ENCODE measurements at places on chromosomes 6 and 20.

- no peak for DNase-seq
These were observed 153.8 kb downstream of the INSM1 start for GRCh38 chr20:20521736-20522135.

DNA sequence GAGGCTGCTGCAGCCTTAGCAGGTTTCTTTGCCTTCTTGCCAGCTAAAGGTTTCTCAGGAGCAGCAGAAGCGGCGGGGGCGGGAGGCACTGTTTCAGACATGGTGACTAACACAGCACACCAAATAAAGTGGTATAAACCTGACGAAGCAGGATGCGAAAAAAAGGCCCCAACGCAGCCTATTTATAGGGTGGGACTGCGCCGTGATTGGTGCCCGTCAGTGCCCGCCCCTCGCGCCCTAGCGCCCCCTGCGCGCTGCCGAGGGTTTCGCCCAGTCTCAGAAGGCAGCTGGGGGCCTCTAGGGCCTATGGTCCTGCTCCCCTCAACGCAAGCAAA is 55.0 kb downstream of the TRIM38 start:
- DNase-seq, result no peak

DNA sequence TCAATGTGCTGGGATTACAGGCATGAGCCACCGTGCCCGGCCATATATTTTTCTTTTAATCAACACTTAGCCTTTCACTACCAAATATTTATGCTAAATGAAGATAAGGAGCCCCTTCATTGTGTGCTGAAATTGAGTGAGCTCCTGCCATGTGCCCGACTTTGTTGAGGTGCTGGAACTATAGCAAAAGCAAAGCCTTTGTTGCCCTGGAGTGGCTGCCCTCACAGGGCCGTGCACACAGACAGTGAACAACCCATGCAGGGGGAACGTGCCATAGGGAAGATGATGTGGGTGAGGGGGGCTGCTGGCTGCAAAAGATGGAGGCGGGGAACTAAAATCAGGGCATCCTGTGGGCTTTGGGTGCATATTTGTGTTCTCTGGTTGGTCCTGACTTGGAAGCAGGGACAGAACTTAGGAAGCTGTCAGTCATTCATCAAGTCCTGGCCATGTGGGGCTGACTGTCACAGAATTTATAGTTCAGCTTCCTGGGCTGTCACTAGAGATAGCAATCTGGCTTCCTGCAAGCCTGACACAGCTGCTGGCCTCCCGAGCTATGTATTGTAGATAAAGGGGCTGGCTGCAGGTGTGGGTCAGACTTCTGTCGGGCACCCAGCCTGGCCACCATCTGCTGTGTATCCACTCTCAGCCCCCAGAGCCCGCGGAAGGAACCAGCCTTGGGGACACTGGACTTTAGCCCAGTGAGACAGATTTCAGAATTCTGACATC is 56.8 kb upstream of the MPC1 start:
- no peak for DNase-seq

DNA sequence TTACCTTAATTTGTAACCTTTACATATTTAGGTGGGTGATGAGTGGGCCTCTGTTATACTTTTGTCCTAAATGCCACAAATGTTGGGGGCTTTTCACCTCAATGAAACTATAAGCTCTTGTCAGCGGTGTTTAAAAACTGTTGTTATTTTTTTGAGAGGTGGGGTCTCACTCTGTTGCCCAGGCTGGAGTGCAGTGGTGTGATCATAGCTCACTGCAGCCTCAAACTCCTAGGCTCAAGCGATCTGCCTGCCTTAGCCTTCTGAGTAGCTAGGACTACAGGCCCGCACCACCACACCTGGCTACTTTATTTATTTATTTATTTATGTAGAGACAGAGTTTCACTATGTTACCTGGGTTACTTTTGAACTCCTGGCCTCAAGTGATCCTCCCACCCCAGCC is 66.7 kb downstream of the ZDHHC14 start:
- no peak for DNase-seq

DNA sequence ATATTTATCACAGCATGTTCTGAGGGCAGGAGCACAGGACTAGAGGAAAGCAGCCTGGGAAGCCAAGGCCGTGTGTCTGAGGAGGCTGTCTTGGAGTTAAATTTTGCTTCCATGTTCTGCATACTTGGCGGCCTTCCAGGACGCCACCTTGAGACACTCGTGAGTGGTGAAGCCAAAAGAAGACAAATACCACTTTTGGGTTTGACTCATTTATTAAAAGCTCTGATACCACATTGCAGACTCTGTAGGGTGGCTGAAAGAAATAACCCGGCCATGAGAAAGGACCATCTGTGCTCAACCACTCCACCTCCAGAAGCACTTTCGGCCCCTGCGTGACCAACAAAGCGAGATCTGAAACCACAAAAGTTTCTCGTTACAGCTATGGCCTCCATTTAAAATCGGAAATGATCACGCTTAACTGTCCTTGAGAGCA is 120.0 kb downstream of the TMEM242 start:
- no peak for DNase-seq

- DNase-seq, result no peak
These were observed 1050.0 kb downstream of the EPHA7 start for GRCh38 chr6:92369309-92369708.

DNA sequence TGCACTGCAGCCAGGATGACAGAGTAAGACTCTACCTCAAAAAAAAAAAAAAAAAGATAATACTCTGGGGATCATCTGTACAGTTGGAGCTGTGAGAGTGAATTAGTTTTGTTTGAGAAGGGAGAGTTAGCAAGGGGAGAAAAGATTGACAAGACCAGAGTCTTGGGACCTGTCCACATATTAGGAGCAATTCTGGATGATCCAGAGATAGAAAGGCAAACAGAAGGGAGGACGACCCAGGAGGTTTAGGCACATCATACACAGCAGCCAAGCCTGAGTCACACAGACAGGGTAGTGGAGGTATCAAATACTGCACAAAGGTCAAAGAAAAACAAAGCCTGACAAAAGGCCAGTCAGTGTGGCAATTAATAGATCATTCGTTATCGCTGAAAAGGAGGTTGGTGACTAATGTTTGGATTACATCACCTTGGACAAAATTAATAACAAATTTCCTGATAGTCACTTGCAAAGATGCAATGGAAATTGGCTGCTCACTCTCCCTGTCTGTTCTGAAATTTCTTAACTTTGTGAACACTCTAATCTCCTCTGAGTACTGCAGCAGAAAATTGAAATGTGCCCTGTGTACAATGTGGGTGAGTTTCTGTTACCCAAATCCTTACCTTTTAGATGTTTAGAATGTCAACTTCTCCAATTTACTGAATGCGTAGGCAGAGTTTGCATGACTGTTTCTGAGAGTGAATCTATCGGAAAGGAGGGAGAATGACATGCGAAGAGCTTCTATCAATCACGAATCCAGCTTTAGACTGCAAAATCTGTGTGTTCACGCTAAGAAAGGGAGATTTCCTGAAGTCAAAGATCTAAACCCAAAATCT is 105.4 kb downstream of the TSHZ2 start:
- DNase-seq, result no peak

DNA sequence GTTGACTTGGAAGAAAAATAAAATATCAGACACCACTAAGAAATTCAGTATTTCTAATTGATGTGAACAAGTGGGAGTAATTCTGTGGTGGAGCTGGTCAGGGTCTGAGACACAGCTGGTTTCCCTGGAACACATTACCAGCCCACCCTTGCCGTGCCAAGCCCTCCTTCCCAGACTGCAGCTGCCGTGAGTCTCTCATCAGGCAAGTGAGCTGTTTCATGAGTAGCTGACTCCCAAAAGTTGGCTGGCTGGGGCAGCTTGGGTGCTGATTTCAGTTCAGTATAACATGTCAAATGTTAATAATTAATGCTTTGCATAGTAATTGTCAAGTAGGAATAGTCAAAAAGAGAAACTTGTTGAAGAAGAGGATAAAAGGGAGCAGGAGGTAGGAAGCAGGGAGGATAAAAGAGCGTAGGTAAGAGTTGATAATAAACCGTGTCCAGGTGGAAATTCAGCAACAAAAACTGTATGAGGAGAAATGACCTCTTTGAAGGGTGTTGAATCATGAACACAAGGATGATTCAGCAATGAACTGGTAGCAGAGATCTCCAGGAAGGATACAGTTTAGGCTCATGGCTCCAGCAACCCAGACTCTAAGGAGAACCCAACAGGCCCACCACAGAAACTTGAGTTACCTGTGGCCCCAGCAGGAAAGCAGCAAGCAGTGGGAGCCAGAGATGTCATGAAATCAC is 110.9 kb upstream of the SSTR4 start:
- no peak for DNase-seq

- no peak for DNase-seq
These were observed 3.7 kb upstream of the RFPL4B start for GRCh38 chr6:112343390-112343789.

DNA sequence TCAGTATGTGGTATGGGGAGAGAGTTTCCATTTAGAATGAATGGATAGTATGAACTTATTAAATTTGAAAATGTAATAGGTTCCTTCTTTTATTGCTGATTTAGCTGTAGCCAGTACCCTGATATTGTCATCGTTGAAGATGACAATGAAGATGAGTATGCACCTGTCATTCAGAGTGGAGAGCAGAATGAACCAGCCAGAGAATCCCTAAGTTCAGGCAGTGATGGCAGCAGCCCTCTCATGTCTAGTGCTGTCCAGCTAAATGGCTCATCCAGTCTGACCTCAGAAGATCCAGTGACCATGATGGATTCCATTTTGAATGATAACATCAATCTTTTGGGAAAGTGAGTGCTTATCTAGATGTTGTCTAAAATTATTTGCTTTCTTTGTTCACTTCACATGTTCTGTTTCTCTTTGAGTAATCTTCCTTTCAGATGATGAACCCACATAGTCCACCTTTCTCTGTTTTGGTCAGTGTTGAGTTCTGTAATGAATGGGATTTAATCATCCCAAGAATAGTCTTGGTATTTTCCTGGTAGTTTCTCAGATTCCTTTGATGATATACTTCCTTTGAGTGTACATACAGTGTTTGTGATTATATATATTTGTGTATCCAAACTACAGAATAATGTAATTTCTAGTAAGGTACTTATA is 23.3 kb downstream of the HSF2 start:
- no peak for DNase-seq

DNA sequence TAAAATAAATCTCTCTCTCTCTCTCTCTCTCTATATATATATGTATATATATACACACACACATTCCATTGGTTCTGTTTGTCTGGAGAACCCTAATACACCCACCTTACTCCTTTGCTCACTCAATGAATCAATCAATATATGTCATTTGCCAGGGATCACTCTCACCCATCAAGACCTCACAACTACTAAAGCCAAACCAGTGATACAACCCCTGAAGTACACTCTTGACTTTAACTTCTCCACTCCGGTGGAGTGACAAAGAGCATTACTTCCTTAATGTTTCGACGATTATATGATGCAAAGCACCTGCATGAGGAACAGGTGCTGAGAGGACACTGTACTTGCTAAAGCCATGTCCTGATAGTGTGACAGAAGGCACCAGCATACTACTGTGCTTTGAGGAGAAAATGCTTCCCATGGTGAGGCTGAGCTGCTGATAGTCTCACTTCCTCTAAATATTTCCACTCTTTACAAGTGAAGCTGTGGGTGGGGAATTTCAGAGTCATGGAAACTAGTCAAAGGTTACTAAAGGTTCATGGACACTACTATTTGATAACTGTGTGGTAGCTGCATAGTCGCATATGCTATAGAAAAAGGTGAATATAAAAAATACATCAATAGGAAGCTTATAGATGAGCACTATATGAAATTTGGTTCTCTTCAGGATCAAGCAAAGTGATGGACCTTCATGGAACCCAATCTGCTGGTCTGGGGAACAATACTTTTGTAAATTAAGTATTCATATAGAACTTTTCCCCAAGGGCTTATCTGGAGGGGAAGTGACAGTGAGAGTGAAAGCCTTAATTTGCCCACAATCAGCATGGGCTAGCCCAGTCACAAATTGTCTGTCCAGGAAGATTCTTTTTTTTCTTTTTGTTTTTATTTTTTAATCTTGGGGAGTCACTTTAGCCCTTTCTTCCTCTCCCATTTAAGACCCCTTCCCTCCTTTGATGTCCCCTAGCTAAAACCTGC is 141.9 kb upstream of the NEDD9 start:
- DNase-seq, result no peak

DNA sequence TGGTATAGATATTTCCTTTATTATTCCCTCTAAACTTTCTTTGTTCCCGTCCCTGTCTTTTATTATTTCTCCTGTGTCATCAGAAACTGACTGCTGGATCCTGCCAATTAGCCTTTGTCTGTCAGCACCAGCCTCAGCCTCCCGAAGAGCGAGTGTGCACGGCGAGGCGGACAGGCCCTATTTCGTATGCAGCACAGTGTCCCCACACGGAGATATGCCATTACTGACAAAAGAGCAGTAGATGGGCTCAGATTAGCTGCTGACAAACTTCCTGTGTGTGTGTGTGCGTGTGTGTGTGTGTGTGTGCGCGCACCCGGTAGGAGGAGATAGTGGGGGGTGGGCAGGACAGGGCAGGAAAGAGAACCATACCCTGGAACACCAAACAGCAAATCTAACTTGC is 99.5 kb upstream of the ZFP64 start:
- DNase-seq, result no peak

DNA sequence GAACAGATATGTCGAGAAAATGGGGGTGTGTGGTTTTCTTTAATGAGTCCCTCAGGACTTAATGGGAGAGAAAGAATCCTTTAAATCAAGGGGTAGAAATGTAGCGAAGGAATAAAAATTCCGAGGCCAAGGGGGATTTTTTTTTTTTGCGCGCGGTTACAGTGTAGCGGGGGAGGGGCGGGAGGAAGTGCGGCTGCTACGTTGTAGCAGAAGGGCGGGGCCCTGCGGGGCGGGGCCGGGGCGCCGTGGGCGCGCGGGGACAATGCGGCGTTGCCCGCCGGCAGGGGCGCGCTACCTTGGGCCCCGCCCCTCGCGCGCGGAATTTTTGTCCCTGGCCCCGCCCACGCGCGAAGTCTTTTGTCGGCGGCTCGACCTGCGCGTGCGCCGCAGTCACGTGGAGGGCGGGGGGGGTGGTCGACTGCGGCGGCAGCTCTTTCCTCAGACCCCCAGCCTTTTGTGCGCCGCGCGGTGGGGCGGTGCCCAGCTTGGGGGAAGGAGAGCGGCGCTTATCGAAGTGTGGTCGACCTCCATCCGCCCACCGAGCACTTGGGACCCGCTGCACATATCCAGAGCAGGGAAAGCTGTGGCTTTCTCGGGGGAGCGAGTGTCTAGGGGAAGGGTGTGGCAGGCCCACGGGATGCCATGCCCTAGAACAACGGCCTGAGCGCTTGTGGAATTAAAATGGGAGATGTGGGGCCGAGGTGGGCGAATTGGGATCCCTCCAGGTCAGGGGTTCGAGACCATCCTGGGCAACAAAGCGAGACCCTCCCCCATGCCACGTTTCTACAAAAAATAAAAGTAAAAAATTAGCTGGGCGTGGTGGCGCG is 1.3 kb downstream of the TUBB start:
- no peak for DNase-seq

- DNase-seq, result no peak
These were observed 7.9 kb upstream of the SDCBP2 start for GRCh38 chr20:1336699-1337367.
